ENCODE measurements at places on chromosomes 5 and 9. TPM values are rescaled to one million over a fixed set of nuclear protein-coding genes. Genes with fewer than 3 reads are reported as not detected.
A peak's percentile ranks its signal among the peaks of the same experiment; 100 is the strongest.

ADAMTSL1 gene
- 45.2 TPM for total RNA-seq

SV2C gene
- 0.18 TPM for total RNA-seq

- DNase-seq: no peak
Measured at GRCh38 chr9:131410044-131410491, 16.2 kb downstream of the PRRC2B start.

- DNase-seq: no peak
Measured at GRCh38 chr9:13318027-13318426, 38.5 kb upstream of the MPDZ start.

- no peak for DNase-seq
Measured at GRCh38 chr9:5470816-5471215, 20.5 kb downstream of the CD274 start.

PCDHA13 gene
- total RNA-seq: 5.8 TPM

DNA sequence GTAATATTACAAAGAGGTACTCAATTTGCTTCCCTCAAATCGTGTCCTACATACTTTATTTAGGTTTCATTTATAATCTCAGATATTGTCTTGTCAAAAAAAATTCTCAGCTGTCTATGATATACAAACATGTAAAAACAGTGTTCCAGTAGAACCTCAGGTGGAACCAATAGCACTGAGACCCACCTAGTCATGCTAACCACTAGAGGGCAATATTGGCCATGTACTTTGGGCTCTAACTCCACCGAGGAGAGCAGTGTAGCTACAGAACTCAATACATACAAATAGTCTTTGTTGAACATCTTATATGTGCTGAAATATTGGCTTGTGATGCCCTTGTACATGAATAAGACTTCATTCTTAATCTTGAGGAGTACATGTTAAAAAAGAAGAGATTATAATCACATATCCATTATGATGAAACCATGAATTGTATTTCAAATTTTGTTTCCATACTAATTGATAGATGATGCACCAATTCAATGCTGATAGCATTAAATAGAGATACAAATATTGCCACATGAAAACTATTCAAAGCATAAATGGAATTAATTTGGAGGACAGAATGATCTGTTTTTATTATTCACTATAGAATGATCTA, 71.2 kb upstream of the CNTLN start:
- no peak for DNase-seq

OGN gene
- total RNA-seq: 2.6 TPM

LHX6 gene
- total RNA-seq: 0.09 TPM

MCC gene
- 32.4 TPM for total RNA-seq

GRCh38 chr9:112846528-112847488, 43.9 kb downstream of the SLC46A2 start:
- no peak for DNase-seq

DNA sequence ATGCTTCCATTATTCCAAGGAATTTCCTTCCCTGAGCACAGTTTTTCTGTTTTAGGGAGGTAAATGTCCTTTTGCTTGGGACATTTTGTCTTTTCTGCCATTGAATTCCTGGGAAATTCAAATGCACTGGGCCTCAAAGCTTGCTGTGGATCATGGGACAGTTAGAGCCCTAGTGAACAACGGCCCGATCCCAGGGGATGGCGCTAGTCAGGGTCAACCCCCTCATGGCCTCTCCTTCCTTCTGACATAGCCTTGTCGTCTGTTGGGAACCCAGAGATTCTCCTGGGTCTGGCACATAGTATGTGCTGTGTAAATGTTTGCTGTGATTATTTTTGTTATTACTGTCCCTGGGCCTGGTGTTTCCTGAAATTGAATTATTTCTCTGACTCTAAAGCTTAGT, 30.7 kb upstream of the COL15A1 start:
- DNase-seq: no peak

GRCh38 chr5:146052780-146053179, 52.6 kb downstream of the PLAC8L1 start:
- no peak for DNase-seq

GRCh38 chr5:82745016-82745415, 332.2 kb downstream of the TMEM167A start:
- DNase-seq: no peak

TAF11L9 gene
- total RNA-seq: not detected

- DNase-seq: no peak
Measured at GRCh38 chr9:77750284-77750683, 102.2 kb upstream of the GNA14 start.

GRCh38 chr9:134313470-134313869, 12.8 kb upstream of the RXRA start:
- DNase-seq: no peak

GRCh38 chr9:97398999-97399758, 12.7 kb upstream of the TDRD7 start:
- peak; percentile 49 for DNase-seq

DNA sequence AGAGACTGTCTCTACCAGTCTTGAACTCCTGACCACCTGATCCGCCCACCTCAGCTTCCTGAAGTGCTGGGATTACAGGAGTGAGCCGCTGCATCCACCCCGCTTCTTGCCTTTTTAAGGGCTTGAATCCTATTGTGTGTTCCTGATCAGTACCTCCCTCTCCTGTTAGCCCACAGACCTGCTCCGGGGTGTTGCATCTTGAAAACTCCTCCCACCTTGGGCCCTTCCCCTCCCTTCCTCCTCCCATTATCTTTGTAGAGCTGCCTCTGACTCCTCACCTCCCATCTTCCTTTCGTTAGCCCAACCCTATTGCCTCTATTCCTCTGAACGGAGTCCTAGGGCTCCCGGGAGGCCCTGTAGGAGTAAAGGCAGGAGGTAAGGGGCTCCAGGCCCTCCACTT, 48.5 kb upstream of the NEK6 start:
- DNase-seq: no peak

TLX3 gene
- not detected for total RNA-seq

DNA sequence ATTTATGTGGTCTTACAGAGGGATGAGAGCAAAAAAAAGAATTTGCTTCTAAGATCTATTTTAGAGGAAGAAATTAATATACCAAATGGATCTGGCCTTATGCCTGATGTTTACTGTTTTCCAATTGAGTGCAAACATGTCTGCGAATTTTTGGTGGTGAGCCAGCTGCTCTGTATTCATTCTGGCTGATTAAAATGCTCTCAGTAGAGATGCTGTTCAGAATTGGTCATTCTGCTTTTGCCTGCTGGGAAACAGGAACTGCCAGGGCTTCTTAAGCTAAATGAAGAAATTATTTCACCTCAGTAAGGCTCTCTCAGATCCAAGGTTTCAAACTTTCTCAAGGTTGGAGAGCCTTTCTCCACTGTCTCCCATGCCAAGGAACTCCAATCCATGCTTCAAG, 132.0 kb upstream of the SV2C start:
- no peak for DNase-seq

- no peak for DNase-seq
Measured at GRCh38 chr5:44048276-44048984, 340.8 kb downstream of the FGF10 start.

GRCh38 chr5:11174591-11174990, 413.6 kb upstream of the DAP start:
- DNase-seq: no peak

GRCh38 chr5:137228816-137229215, 270.3 kb downstream of the SPOCK1 start:
- DNase-seq: no peak

DNA sequence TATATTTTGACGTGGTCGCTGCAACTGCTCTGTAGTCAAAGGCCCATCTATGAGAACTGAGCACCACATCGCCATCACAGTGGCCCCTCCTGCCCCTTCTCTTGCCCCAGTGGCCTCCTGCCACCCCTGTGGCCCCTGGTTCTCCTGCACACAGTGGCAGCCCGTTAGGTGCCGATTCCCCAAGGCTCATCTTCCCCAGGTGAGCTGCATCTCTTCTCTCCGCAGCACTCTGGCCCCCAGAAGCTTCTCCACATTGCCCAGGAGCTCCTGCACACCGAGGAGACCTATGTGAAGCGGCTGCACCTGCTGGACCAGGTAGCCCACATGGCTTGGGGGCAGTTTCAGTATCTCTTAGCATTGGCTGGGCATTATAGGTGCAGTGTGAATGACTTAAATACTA, 55.4 kb downstream of the FGD3 start:
- DNase-seq: no peak

All from mesothelial cell of epicardium (in vitro differentiated cells).